Fibroblast of villous mesenchyme (primary cell): ENCODE measurements at places on chromosomes 1 and 21. TPM values are rescaled to one million over a fixed set of nuclear protein-coding genes. Genes with fewer than 3 reads are reported as not detected.

Gene RNPC3
- total RNA-seq = 12.9 and 16.0 TPM in 2 replicates

Gene SYT11
- 27.4 and 47.5 TPM in 2 replicates for total RNA-seq

Gene KRTAP12-2
- total RNA-seq = not detected in 2 replicates

Gene TCHHL1
- total RNA-seq = not detected in 2 replicates

Gene TNFSF18
- total RNA-seq = 2.9 and 11.2 TPM in 2 replicates
